ENCODE measurements at places on chromosomes 2 and 18. TPM values are rescaled to one million over a fixed set of nuclear protein-coding genes. Genes with fewer than 3 reads are reported as not detected.

DNA sequence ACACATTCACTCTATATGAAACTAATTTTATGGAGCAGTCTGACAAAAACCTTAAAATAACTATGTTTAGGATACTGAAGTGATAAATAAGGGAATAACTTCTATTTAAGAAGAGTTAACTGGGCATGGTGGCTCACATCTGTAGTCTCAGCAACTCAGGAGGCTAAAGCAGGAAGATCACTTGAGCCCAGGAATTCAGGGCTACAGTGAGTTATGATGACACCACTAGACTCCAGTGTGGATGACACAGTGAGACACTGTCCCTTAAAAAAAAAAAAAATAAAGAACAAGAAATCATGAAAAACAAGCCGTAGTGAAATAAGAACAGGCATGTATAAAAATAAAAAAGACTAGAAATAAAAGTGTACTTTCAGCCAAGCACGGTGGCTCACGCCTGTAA, 82.0 kb downstream of the THADA start:
- no peak for DNase-seq

GRCh38 chr2:239852272-239852671, 172.9 kb downstream of the NDUFA10 start:
- DNase-seq = no peak

- no peak for DNase-seq
These were observed 246.3 kb downstream of the SUCLG1 start for GRCh38 chr2:84212611-84213314.

- peak; percentile 75 for DNase-seq
These were observed 67.9 kb downstream of the RHOB start for GRCh38 chr2:20514596-20515269.

DNA sequence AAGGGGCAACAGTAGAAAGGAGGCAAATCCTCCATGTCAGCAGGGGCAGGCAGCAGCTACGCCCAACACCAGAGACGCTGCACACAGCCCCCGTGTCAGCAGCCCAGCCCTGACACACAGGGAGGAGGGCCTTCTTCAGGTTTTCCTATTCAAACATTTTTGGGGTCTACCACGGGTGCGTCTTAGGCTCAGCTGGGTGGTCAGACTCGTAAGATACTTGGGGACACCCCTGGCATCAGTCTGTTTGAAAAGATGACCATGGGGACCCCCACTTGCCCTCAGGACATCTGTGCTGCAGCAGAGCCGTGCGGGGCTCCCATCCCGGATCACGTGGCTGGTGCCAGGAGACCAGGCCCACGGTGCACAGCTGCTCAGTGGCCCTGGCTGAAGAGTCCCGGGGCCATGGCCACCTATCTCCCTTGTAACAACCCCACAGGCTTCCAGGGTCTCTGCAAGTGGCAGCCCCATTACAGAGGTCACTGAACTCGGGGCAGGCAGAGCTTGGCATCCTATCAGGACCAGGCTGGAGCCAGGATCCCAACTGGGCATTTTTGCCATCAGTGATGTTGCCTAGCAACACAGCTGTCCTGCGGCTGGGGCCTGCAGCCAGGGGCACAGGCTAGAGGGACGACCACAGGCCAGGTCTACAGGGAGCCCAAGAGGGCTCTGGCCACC, 82.5 kb downstream of the EDAR start:
- DNase-seq = no peak

DNA sequence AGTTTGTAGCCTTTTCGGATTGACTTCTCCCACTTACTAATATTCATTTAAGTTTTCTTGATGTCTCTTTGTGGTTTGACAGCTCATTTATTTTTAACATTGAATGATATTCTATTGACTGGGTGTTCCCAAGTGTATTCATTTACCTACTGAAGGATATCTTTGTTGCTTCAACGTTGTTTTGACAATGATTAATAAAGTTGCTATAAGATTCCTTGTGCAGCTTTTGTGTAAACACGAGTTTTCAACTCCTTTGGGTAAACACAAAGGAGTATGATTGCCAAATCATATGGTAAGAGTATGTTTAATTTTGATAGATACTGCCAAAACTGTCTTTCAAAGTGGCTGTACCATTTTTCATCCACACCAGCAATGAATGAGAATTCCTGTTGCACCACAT, 1200.9 kb downstream of the DSC3 start:
- no peak for DNase-seq

DNA sequence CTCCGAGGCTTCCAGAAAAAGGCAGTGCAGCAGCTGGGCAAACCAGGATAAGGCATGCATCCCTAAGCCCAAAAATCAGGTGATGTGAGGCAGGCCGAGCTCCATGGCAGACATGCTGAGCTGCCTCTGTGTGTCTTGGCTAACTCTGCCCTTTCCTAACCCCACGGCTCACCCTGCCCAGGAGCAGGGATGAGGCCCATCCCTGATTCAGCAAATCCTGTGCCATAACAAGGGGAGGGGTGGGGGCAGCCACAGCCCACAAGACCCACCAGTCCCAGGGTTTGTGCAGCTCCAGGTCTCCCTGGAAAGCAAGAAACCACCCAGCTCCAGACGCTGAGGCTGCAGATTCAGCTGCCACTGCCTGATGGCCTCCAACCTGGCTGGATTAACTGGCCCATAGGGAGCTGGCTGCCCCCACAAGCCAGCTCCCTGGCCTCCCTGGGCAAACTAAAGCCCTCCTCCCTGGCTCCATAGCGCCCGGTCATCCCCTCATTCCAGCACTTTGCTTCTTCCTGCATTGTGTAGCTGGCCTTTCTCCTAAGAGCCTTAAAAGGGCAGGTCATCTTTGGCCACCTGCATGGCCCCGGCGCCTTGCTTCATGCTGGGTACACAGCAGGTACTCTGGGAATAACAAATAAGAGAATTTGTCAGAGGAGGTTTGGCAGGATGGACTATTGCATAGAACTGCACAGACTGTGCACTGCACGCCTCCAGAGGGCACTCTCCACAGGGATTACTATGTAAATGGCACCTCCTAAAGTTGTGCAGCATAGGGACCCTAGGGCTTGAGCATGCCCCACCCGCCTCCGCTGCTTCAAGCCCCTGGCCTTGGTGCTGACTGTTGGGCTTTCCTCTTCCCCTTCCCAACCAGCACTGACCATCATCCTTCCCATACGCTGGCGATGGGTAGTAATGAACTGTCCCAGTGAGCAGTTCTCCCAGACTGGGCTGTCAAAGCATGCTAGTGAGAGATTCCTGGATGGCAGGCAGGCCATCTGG, 10.7 kb downstream of the STEAP3 start:
- no peak for DNase-seq

GRCh38 chr18:79048245-79048632, 21.0 kb upstream of the ATP9B start:
- no peak for DNase-seq

GRCh38 chr2:66364495-66365333, 70.2 kb upstream of the MEIS1 start:
- peak; percentile 79 for DNase-seq

DNA sequence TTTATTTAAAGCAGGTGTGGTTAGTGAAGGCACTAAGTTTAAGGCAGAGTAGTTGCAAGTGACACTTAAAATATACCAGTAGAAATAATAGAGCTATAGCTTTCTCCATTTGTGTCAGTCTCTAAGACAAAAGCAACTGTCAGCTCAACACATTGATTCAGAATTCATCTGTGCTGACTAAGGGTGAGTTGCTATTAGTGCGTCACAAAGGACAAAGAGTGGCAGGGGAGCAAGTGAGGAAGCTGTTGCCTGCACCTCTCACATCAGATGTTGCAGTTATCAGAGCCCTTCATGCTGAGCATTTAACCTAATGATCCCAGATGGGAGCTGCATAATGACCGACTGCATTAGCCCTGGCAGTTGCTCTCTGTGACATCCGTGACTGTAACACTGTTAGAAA, 138.6 kb downstream of the DTNA start:
- DNase-seq = no peak

DNA sequence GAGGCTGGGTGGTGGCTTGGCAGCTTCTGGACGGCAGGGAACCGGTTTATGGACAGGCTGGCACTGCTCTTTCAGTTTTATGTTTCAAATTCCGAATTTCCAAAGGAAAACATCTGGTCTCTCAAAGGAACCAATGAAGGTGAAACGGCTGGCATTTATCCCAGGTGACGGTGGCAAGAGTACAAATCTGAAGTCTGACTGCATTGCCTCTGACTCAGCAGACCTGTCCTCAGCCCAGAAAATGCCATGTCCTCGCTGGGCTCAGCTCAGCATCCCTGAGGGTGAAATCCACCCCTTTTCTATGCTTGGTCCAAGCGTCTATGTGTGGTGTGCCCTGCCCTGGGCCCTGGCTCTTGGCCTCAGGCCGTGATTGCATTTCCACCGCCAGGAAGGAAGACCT, 38.1 kb downstream of the NAPG start:
- no peak for DNase-seq

DNA sequence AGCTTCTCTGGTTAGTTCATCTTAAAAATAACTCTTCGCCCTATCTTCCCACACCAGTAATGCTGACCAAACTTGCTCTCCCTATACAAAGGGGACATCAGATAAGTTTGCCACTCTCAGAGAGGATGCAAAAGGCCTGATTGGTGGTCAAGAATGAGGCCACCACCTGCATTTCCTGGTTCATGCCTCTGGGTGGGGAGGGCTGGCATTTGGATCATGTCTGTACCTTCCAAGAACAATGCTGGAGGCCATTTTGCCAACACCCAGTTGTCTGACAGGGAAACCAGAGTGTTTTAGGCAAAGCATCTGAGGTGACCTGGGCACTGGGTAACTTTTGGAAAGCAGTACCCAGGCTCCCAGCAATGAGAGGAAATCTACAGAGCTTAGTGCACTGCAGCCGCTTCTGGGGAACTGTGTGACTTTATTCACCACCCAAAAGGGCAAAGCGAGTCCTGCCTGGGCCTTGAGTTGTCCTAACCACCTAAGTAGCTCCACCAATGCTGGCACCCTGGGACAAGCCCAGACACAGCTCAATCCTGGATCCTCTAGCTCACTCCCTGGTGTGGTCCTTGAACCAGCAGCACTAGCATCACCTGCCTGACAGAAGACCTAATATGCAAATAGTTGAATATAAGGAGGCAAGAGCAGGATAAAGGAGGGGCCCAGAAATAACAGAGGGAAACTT, 35.1 kb downstream of the CAPN13 start:
- DNase-seq = no peak

DNA sequence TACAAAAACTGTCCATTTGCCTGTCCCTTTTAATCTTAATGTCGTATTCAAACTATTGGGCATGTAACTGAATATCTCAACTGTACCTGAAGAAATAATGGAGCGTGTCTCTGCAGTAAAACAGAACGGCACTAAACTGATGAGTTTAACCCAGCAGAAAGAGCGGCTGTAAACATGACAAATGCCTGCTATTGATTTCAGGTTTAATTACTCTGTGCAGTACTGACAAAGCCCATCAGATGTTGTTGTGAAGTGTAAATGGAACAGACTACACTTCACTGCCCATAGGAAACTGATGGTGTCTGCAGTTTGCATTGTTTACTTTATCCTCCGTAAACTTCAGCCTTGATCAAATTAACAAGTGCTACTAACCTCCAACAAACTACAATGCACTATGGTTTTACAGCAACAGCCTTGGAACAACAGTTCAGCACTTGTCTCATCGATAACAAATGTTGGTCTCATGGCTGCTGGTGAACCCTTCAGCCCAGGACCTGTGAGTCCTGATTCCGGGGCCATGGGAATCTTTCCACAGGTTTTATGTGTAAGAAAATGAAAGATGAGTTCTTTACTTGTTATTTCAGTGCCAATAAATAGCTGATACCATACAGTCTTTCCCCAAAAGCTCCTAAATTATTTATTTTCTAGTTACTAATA, 316.5 kb downstream of the CCDC178 start:
- DNase-seq = no peak

DNA sequence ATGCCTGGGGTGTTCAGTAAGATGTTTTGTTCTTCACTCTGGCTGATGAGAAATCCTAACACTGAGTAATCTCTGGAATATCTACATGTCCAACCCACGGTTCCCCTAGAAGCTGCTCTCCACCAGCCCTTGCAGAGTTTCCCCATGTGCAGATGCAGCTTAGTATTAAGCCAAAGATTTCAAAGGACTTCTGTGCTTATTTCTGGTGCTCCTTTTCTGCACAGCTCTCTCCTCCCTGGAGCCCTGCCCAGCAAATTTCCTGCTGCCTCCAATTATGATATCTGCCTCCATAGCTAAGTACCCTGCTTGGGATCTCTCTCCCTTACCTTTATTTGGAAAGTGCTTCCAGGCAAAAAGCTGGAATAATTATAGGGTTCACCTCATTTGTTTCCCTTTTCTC, 949.3 kb downstream of the BCL11A start:
- DNase-seq = no peak

Gene C1GALT1C1L
- total RNA-seq = 4.3 TPM
